Karpas-422 (cell line): ENCODE measurements at places on chromosomes 5 and 9. TPM values are rescaled to one million over a fixed set of nuclear protein-coding genes. Genes with fewer than 3 reads are reported as not detected.

DNA sequence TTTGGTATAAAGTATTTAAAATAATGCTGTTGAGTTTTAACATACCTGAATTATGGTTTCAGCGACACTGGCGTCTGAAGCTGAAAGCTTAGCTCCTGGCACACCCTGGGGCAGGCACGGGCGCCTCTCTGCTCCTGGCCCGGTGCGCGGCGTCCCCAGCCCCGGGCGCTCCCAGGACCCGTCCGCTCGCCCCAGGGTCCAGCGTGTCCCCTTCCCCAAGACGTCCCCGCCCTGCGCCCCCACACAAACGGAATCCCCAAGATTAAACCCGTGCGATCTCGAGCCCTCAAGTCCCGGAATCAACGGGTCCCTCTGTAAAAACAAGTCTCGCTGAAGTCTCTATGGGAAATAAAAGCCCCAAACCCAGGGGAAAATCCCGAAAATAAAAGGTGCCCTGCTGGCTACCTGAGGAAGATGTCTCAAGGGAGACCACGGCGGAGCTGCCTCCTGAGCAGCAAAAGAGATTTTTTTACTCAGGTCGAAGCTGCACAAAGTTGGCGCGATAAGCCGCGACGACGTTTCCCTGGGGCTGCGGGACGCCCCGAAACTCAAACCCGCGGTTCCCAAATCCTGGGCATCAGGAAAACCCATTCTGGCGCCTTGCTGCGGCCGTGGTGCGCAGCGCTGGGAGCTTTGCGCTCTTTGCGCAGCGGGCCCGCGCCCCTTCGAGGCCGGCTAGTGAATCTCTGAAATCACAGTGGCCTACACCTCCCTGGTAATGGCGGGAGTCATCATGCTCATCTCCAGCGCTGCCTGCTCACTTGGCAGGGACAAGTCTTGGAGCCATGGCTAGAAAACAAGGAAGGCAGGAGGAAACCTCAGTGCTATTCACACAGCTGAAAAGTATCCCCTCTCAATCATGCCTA is 6.3 kb upstream of the IFNA8 start:
- H3K27me3 ChIP-seq = no peaks in the 10 kb centered on the region
- no peak overlapping the region for H3K4me3 ChIP-seq
- no peak for DNase-seq
- no peaks in the 10 kb centered on the region for H3K4me1 ChIP-seq
- no peaks in the 10 kb centered on the region for H3K36me3 ChIP-seq
- H3K27ac ChIP-seq = no peak overlapping the region

- H3K36me3 ChIP-seq = no peaks in the 10 kb centered on the region
- DNase-seq = no peak
- H3K27ac ChIP-seq = no peak overlapping the region
- no peaks in the 10 kb centered on the region for H3K27me3 ChIP-seq
- no peak overlapping the region for H3K4me3 ChIP-seq
Observed at GRCh38 chr5:100516285-100516684, 18.9 kb upstream of the FAM174A start.

DNA sequence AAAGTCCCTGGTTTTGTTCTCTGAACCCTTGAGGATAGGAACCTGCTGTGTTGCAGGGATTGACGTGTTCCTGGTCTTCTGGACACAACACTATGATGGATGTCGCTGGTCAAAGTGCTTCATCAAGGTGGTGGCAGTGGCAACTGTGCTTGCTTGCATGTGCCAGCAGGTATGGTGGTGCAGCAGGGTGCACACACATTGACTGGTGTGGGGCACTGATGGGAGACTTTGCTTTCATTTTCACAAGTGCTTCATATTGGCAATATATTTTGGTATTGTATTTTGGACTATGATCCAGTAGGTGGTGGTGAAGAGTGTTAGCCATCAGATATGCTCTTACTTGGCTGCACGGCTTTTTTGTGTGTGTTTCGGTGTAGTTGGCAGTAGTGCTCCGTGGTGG is 479.8 kb upstream of the CTNND2 start:
- H3K4me1 ChIP-seq = no peaks in the 10 kb centered on the region
- H3K27me3 ChIP-seq = no peaks in the 10 kb centered on the region
- H3K4me3 ChIP-seq = no peak overlapping the region
- no peak overlapping the region for H3K27ac ChIP-seq

DNA sequence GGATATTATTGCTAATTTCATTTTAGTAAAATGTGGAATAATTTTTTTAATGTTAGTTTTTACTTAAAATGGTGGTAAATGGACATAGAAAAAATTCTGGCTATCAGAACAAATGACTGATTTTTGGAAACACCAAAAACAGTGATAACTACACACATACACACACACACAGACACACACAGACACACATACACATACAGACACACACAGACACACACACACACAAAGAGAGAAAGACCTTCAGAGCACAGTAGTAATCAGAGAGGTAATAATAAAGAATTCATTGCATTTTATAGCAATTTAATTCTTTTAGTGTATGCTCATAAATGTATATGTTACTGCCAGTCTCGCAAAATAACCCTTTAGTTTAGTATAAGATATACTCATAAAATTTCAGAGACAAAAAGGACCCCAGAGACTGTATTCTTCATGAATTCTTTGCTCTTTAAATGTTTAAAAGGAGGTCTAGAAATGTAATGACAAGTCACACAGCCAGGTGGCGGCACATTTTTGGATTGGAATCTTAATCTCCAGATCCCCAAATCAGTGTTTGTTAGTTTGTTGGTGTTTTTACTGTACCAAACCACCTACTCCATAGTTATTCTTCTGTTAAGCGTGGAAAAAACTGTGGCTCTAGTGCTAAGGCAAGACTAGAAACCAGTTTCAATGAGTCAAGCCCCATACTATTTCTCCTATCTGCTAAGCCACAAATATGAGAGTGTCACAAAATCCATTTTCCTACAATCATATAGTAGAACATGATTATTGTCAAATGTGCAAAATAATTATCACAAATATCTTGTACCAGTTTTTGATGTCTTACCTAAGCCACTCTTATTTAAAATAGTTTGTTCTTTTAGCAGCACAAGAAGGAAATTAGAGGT is 109.9 kb downstream of the EDIL3 start:
- H3K4me3 ChIP-seq = no peak overlapping the region
- no peaks in the 10 kb centered on the region for H3K4me1 ChIP-seq
- peak; percentile 55 for DNase-seq
- no peaks in the 10 kb centered on the region for H3K27me3 ChIP-seq
- no peak overlapping the region for H3K27ac ChIP-seq

GRCh38 chr9:132519033-132519432 is 63.4 kb upstream of the BARHL1 start:
- H3K4me1 ChIP-seq = no peaks in the 10 kb centered on the region
- no peaks in the 10 kb centered on the region for H3K27me3 ChIP-seq
- H3K4me3 ChIP-seq = no peak overlapping the region
- H3K27ac ChIP-seq = no peak overlapping the region
- no peaks in the 10 kb centered on the region for H3K36me3 ChIP-seq
- DNase-seq = no peak

GRCh38 chr5:116652903-116653302 is 78.3 kb upstream of the SEMA6A start:
- DNase-seq = no peak
- no peaks in the 10 kb centered on the region for H3K36me3 ChIP-seq
- H3K4me3 ChIP-seq = no peak overlapping the region
- no peak overlapping the region for H3K27ac ChIP-seq
- peaks cover 9% of the 10 kb centered on the region for H3K4me1 ChIP-seq

DNA sequence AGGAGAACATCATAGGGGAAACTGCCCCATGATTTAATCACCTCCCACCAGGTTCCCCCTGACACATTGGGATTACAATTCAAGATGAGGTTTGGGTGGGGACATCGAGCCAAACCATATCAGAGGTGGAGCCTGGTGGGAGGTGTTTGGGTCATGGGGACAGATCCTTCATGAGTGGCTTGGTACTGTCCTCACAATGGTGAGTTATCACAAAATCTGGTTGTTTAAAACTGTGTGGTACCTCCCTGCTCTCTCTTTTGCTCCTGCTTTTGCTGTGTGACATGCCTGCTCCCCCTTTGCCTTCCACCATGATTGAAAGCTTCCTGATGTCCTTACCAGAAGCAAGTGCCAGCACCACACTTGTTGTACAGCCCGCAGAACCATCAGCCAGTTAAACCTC is 16.2 kb upstream of the ZFR start:
- no peak overlapping the region for H3K4me3 ChIP-seq
- no peak for DNase-seq
- no peaks in the 10 kb centered on the region for H3K4me1 ChIP-seq

The GIN1 gene
- total RNA-seq = 1.6 and 6.7 TPM in 2 replicates

The SPATA31E1 gene
- not detected in 2 replicates for total RNA-seq
